ENCODE measurements at places on chromosomes 2 and 18.

DNA sequence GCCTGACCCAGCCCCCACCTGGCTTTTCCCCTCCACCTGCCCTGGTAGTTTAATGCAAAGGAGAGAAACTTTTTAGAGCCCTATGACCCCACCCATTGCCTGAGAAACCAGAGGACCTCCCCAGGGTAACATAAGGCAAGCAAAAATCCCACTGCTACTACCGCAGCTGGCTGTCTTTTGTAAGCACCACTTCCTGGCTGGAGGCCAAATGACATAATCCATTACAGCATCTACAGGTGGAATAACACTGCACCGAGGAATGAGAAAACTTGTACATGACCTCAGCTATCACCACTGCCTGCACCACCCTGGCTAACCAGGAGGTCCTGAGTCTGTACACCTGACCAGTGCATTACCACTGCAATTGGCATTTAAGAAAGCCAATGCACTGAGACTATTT lies 149.6 kb upstream of the GALNT5 start:
- no peak for DNase-seq

GRCh38 chr18:31380912-31381311 lies 4.3 kb downstream of the DSG4 start:
- no peak for DNase-seq

- no peak for DNase-seq
Observed at GRCh38 chr2:240350696-240351087, 84.8 kb upstream of the GPC1 start.

DNA sequence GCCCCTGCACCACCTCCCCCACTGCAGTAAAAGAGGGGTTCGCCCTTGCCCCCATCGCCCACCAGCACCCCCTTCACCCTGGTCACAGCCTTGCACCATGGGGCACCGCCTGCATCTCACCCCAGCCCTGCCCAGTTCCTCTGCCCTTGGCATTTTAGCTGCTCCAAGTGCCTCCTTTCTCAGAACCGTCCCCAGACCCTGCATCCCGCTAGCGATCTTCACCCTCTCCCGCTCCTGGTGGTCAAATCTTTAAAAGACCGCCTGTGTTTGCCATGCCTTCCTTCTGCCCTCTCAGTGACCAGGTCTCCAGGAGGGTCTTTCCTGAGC lies 114.7 kb upstream of the OTOS start:
- DNase-seq: no peak

- no peak for DNase-seq
Observed at GRCh38 chr2:219634951-219635751, 7.7 kb downstream of the SLC4A3 start.
